ENCODE measurements at places on chromosomes 2 and 18.

GRCh38 chr18:56326336-56327072 lies 311.9 kb downstream of the TXNL1 start:
- no peak for DNase-seq

DNA sequence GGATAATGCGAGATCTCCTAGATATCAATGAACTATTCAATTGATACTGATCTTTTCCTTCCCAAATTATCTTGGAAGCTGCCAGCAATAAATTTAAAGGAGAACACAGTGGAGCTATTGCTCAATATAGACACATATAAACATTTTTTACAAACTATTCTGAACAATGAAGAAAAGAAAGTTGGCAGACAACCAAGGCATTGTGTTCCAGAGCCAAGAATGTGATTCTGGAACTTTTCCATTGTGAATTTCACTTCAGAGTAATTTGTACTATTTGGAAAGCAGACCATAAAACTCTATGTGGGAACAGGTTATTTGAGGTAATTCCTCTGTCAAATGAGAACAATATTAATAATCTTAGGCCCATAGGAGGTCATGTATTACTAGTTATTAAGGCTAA lies 588.2 kb downstream of the IRS1 start:
- no peak for DNase-seq

GRCh38 chr2:27221166-27221565 lies 4.0 kb downstream of the CAD start:
- DNase-seq: no peak

GRCh38 chr2:55087501-55087900 lies 37.2 kb upstream of the RTN4 start:
- no peak for DNase-seq

- no peak for DNase-seq
Observed at GRCh38 chr2:101516823-101517690, 42.1 kb upstream of the RFX8 start.

- no peak for DNase-seq
Observed at GRCh38 chr2:218607436-218608115, at the start of gene PLCD4. Gene PLCD4 (plus strand): TSS chr2:218607899. CDS start chr2:218615740, 7,841 bp downstream.

DNA sequence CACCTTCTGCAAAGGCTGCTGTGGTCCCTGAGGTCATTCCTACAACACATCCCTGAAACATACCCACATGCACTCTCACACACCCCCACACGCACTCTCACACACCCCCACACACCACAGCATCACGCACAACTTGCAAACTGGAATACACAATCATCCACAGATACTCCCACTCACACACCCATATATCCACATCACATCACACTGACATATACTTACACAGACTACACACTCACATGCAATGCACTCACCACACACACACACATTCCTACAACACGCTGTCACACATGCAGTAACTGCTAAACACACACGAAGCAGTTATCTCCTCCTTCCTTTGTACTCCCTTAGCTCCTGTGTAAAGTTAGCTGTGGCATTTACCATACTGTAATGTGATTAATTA lies 57.1 kb upstream of the PKDCC start:
- no peak for DNase-seq

DNA sequence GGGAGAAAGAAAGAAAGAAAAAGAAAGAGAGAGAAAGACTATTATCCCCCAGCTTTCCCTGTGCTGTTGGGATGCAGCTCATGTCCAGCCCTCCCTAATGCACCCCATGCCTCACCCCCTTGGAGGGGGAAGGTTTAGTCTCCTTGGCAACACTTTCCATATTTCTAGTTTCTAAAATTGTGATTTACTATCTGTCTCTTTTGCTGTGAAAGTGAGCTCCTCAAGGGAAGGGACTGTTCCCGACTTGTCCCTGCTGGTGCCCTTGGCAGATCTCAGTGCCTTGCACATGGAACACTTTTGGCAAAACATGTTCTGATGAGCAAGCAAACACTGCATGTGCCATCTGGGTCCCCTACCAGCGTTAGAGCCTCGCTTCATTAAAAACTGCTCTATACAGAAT lies 11.7 kb upstream of the NAPG start:
- DNase-seq: no peak

DNA sequence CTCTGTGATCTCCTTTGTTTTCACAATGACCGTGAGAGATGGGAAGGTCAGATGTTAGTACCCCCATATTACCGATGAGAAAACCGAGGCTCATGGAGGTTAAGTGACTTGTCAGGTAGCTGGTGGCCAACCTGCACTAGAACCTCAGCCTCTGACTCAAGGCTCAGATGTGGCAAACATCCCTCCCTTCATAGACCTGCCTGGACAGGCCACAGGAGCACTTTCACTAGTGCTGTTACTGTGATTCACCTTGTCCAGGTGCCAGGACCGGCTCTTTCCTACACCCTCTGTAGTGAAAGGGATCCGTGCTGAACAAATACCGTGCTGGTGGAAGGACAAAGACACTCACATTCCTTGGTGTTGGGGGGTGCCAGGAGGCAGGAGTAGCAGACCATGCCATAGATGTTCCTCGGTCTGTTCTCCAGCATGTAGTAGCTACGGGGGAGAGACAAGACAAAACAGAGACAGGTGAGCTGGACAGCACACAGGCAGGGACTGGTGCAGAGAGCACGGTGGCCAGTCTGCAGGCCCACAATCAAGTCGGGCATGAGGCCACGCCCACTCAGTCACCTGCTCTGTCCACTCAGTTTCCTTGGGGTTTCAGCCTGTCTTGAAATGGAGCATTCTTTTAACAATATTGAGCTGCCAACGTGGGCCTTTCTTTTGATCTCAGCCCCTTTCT lies 65.9 kb downstream of the EDAR start:
- no peak for DNase-seq

GRCh38 chr2:236659758-236660150 lies 90.1 kb downstream of the ACKR3 start:
- DNase-seq: no peak

GRCh38 chr2:16656784-16657391 lies 8.7 kb downstream of the CYRIA start:
- DNase-seq: no peak

DNA sequence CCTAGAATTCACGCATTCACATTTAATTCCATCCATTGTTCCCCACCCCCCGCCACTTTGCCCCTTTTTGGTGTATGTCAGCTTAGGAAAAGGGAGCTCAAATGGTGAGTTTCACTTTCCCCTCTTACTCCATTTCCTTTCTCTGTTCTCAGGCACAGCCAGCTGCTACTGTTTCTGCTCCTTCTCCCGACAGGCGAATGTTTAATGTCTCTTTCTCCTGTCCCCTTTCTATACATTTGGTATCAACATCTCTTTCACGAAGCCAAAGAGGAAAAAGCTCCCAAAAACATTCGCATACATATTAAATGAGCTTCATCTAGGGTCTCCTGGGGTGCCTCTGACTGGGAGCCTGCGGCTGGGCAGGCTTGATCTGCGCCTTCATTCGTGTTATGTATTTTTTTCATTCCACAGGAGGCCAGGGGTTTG lies 124.2 kb upstream of the SATB2 start:
- no peak for DNase-seq

DNA sequence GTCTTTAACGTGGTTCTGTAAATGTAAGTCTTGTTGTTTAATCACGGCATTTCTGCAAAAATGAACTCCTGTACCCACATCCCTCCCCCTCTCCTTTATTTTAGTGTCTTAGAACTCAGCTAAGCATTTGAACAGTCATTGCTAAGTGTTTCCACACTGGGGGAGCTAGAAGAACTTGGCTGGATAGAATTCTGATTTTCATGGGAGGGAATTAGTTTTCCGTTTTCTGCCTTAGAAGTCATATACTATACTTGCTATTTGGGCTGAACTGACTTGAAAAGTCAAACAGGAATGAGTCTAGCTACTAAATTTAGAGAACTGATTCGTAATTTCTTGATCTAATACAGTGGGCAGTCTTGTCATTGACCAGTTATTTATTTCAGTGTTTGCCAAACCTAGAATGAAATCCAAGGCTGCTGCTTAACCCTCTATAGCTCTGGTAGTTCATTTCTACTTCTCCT lies 61.1 kb downstream of the FMNL2 start:
- no peak for DNase-seq

GRCh38 chr2:232354069-232354468 lies 24.5 kb upstream of the ALPP start:
- no peak for DNase-seq

DNA sequence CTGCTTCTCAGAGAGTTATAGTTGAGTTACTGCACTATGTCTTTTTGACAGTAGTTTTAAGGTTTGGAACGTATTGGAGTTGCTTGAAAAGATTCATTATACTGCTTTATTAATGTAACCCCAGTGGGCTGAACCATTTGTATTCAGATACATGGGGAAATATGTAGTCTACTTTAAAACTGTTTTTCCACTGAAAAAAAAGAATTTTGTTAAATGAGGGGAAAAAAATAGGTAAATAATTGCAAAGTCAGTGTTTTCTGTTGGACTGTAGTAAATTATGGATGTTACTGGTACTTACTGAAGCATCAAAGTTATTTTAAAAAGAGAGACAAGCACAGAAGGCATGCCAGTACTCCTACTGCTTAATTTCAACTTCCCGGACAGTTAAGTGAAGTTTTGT lies 36.4 kb downstream of the ZC3H15 start:
- no peak for DNase-seq

- no peak for DNase-seq
Observed at GRCh38 chr2:141020346-141020745, 1110.5 kb downstream of the LRP1B start.

DNA sequence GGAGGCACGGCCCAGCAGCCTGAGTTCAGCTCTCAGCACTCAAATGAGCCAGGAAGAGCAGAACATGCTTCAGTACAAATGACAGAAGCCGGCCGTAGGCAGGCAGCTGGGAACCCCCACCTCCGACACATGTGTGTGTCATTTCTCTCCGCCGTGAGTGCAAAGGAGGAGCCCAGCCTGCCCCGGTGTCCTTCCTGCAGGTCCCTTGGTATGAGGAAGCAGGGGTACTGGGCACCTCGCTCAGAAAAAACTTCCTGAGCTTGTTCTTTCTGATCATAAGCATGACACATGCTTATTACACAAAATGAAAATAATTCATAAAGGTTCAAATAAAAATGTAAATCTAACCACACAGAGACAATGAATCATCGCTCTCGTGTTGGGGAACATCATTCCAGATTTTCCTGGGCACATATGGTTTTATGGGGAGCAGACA lies 35.3 kb downstream of the KCNF1 start:
- DNase-seq: no peak

GRCh38 chr2:16971722-16972234 lies 306.1 kb upstream of the CYRIA start:
- DNase-seq: no peak

GRCh38 chr2:75200140-75201096 lies 1.1 kb upstream of the TACR1 start:
- peak; percentile 3 for DNase-seq

- no peak for DNase-seq
Observed at GRCh38 chr2:3130889-3131635, 246.6 kb downstream of the EIPR1 start.

DNA sequence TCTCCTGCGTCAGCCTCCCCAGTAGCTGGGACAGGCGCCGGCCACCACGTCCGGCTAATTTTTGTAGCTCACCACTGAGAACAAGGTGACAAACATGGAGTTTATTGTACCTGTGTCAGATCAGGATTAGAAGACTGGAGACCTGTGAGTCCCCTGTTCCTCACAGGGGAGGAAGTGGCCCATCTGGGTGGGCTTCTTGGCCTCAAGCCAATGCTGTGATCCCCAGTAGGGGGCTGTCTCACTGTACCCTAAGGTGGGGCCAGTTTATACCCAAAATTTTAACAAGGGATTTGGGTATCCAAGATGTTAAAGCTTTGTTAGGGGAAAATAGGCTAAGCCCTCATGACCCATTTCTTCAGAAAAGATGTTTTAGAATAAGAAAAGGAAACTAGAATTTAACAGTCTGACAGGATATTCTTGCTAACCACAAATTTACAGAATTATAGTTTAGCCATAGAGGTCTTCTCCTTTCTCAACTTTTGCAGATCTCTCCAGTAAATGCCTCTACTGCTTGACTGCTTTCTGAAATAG lies 16.3 kb downstream of the PCBP1 start:
- DNase-seq: peak; percentile 39

Measured in CD4-positive, alpha-beta memory T cell (primary cell).